ENCODE measurements at places on chromosomes 7 and 10.

DNA sequence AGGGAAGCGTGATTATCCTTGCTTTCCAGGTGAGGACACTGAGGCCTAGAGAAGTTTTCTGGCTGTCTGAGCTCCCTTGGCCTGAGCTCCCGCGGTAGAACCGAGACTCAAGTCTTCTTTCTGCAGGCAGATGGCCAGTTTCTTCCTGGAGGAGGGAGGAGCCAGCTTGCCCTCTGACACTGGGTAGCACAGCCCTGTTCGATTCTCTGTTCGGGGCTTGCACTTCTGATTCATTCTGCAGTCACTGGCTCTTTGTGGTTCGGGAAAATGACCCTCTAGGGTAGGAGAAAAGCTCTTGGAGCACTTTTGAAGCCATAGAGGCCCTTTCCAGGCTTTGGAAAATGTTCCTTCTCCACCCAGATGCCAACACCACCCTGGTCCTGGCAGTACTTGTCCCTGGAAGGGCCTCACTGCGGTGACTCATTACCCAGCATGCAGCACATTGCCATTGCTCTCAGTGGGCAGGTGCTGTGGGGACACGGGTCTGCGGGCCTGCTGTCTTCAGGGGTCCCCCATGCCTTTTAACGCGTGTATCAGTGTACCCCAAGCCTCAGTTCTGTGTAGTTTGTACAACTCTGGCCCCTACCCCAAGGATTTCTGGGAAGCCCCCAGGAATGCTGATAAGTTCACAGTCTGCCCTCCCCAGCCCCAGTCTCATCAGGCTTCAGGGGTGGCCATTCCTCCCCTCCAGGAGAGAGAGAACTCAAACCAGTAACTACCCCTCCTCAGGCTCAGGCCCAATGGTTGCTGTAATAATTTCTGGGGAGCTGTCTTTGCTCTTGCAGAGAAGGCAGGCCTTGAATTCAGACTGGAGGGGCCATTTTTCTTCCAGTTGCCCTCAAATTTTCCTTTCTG, 11.9 kb downstream of the CHST3 start:
- no peak for DNase-seq

DNA sequence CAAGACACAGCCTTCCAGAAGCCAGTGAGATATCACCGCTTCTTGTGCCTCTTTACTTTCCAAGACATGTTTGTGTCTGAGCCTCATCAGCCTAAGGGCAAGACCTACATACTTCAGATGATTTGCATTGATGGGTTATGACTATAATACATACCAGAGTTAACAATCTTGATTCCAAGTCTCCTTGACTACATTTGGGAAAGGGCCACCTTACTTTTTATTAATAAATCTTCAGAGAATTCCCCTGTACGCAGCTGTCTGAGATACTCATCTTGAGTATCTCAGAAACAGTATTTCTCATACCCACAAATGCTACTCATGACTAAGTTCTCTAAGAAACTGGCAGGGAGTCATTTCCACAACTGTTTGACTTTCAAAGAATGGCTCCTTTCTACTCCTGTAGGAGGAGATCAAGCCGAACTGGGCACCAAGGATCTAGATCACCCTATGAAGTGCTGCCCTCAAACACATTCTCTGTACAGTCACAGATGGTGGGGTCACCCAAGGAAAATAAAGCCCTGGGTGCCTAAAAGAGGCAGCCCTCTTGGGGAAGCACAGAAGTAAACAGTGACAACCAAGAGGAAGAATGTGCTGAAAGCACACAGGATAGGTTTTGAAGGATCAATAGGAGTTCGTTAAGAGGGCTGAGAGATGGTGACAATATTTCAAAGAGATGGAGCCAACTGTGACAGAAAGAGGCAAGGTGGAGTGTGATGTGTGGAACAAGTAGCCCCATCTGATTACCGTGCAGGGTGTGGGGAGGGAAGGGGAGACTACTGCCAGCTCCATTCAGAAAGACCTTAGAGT, 138.9 kb downstream of the JAZF1 start:
- DNase-seq: no peak

- DNase-seq: no peak
These were observed 218.2 kb upstream of the IMMP2L start for GRCh38 chr7:111780527-111780926.

DNA sequence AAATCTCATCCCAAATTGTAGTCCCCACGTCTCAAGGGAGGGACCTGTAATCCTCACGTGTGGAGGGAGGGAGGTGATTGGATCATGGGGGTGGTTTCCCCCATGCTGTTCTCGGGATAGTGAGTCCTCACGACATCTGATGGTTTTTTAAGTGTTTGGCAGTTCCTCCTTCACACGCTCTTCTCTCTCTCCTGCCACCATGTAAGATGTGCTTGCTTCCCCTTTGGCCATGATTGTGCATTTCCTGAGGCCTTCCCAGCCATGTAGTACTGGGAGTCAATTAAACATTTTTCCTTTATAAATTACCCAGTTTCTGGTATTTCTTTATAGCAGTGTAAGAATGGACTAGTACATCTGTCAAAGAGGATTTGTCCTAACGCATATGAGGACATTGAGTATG, 59.5 kb downstream of the RGS10 start:
- no peak for DNase-seq

DNA sequence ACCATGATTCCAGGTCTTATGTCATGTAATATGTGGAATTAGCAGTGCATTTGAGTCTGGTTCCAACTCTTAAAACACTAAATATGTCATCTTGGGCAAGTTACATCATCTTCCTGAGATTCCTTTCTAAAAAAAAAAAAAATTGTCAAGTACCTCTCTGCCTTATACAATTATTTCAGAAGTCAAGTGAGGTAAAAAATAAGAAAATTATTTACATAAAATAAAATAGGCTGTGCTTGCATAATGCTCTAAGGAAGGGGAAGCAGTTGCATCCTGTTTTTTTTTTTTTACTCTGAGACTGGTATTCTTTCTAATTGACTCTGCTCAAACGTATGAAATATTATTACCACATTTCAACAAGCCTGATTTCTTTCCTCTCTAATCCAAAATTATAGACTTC, 55.1 kb upstream of the SEMA3A start:
- no peak for DNase-seq

- DNase-seq: no peak
These were observed 86.1 kb upstream of the IGFBP3 start for GRCh38 chr7:46007194-46007593.

DNA sequence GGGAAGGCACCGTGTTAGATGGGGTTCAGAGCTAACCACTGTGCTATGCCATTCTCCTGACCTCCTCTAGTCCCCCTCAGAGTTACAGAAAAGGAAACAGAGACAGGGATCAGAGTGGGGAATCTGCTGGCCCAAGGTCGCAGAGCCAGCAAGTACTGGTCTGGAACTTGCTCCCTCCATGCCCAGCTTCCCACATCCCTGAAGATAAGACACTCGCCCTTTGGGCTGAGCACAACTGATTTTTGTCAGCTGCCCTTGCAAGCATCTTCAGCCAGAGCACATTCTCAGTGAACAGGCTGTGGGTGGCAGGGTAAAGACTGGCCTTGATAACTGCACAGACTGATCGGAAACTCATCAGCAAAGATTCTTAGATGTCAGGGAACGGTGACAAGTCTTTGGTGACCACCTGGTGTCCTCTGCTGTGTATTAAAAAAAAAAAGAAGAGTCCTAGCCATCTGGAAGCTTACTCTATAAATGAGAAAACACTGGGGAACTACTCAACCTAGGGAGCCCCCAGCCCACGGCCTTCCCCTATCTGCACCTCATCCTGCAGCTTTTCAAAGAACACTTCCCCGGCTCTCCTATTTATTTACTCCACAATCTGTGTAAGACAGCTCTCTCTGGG, 1.3 kb upstream of the SORBS1 start:
- DNase-seq: no peak

GRCh38 chr10:12484941-12485805, 135.8 kb downstream of the CAMK1D start:
- DNase-seq: no peak

- DNase-seq: no peak
These were observed 565.5 kb upstream of the IGFBP3 start for GRCh38 chr7:46486256-46487206.

GRCh38 chr10:107616031-107616430, 451.5 kb upstream of the SORCS1 start:
- no peak for DNase-seq

- DNase-seq: no peak
These were observed 24.4 kb downstream of the GLI3 start for GRCh38 chr7:42212541-42213090.

GRCh38 chr10:102620591-102621442, 23.5 kb upstream of the TRIM8 start:
- DNase-seq: no peak

- DNase-seq: no peak
These were observed 9.4 kb downstream of the PIP4K2A start for GRCh38 chr10:22704942-22705341.

DNA sequence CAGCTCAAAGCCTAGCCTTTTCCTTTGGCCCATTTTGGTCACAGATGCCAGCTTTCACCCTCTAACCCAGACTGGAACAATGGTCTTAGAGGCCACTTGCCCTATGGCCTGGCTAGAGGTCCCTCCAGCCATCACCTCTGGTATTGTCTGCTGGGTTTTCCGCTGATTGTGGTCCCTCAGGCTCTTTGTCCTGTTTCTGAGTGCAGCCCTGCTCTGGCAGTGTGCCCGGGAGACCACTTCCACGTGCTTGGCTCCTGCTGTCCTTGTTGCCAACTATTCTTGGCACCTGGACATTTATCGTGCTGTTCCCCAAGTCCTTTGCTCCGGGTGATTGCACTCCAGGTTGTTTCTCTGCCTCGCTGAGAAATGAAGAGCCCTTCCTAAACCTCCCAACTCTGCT, 53.3 kb upstream of the FAM180A start:
- no peak for DNase-seq

GRCh38 chr10:3136336-3136735, 36.2 kb downstream of the PITRM1 start:
- no peak for DNase-seq

- no peak for DNase-seq
These were observed 35.2 kb downstream of the GBF1 start for GRCh38 chr10:102280397-102281101.

GRCh38 chr10:118725886-118726500, 28.8 kb downstream of the CACUL1 start:
- no peak for DNase-seq

DNA sequence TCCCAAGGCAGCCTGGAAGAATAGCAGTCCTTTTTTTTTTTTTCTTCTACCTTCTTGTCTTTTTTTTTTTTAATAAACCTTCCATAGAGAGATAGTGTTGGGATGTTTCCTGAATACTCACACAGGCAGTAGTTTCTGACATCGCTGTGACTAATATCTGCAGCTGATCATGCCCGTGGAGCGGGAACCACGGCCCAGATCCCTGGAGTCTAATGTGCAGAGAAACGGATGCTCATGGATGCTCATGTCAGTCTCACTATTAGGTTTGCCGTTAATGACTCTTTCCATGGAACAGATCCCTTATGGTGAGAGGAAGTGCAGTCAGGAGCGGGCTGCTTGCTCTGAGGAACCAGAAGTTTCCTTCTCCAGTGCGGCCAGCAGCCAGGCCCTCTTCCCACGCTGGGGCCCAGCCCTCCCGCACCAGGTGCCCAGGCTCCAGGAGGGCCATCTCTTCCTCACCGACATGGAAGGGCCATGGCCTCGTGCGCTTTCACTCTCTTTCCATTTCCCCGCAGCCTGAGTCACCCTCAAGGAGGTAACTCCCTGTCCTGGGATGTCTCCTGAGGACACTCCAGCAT, 132.5 kb downstream of the WDR37 start:
- DNase-seq: no peak

GRCh38 chr7:143410521-143411004, 1.9 kb upstream of the EPHA1 start:
- no peak for DNase-seq

DNA sequence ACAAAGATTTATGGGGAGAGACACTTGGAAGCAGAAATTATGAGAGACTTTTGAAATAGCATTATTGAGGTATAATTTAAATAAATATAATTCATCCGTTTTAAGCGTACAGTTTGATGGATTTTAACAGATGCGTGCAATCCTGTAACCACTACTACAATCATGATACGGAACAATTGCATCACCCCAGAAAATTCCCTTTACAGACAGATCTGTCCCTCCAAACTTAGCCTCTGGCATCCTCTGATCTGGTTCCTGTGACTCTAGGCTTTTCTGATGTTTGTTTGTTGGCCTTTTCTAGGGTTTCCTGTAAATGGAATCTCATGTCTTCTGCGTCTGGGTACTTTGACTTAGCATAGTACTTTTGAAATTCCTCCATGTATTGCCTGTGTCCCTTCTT, 15.5 kb downstream of the UBN2 start:
- no peak for DNase-seq

- DNase-seq: no peak
These were observed 135.9 kb upstream of the PODXL start for GRCh38 chr7:131692131-131692960.

- DNase-seq: no peak
These were observed 21.8 kb upstream of the HIBADH start for GRCh38 chr7:27684491-27684890.

DNA sequence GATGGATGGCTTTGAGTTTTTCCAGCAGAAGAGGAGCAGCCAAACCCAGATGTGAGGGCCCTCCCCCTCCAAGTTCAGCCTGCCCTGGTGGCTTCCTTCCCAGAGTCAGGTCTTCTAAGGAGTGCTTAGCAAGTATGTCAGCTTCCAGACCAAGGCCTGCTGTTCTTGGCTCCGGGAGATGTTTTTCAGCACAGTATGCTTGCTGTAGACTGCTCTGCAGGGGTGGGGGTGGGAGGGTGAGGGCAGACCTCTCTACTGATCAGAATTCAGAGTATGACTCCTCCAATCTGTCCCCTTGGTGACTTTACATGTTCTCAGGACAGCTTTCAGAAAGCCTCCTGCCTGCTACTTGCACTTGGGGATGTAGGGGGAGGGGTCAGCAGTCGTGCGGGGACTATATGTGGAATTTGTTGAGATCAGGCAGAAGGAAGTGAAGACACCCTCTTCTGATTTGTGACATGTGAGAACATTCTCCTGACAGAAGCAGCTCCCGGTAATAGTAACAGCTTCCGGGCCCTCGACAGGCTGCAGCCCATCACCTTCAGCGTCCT, 516.4 kb upstream of the ZMIZ1 start:
- DNase-seq: no peak

Data from effector memory CD4-positive, alpha-beta T cell (primary cell).